Right renal cortex interstitium (tissue), 3 donors: ENCODE measurements at places on chromosomes 4 and X.
A peak's percentile ranks its signal among the peaks of the same experiment; 100 is the strongest.

GRCh38 chr4:20354120-20354519, 102.4 kb downstream of the SLIT2 start:
- DNase-seq, result no peak

GRCh38 chr4:142846108-142846728, at the start of gene INPP4B:
Gene INPP4B (minus strand): TSS chr4:142846301.
- DNase-seq, result peak; percentile 29

DNA sequence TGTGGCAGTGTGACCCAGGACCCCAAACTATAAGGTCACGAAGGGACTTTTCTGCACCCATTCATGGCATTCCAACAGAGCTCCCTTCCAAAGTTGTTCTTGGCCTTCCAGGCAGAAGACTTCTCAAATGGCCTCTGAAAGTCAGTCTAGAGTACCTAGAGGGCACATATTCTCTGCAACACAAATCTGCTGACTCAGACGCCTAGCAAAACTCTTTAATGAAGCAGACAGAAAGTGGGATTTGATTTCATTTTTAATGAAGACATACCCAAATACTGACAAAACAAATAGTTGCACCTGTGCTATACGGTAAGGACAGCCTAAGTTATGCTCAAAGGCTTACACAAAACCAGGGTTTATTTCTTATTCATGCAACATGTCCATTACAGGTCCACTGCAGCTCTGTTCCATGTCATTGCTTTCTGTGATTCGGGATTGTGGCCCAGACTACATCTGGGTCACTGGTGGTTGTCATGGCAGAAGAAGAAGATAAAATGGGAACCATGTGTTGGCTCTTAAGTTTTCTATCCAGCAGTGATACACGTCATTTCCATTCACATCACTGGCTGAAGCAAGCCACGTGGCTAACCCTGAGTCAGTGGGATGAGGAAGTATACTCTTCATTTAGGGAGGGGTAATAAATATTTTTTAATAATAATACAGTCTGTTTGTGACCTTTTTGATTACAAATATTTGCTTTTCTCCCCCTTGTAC, 57.7 kb downstream of the NAT8L start:
- no peak for DNase-seq

DNA sequence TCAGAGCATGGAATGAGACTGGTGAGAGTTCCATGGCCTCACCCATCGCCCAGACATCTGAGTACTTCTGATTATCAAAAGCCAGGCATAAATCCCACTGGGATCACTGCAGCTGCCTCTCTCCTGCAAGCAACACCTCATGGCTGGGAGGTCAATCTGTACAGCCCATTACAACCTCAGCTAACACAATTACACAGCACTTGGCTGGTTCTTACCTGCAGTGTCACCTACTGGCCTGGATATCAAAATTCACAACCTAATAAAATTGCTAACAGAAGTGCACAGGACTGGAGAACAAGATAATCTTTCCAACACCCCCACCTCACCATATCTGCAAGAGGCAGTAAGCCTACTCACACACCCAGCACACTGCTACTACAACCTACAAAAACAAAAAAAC, 341.7 kb upstream of the NDST3 start:
- DNase-seq, result no peak

DNA sequence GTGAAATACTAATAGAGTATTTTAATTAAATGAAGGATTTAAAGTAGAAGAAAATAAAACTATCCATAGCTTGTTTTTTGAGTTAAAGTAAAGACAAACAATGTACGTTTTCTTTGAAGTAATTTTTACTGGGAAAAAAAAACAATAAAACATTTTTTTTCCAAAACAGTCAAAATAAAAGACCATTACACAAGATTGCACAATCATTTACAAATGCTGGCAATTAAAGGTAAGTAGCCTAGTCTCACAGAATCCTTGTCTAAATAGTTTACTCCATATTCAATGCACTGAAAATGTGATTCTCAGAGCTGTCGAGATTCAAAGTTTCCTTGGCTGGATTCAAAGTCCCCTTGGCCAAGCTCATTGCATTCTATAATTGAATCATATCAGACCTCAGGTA, 21.2 kb downstream of the C4orf54 start:
- no peak for DNase-seq
